Stimulated activated CD4-positive, alpha-beta T cell treated with anti-CD3 and anti-CD28 coated beads, TNF-alpha, amount 100 ng/mL, for 1 hour (primary cell): ENCODE measurements at places on chromosomes 13 and 19.
A peak's percentile ranks its signal among the peaks of the same experiment; 100 is the strongest.

DNA sequence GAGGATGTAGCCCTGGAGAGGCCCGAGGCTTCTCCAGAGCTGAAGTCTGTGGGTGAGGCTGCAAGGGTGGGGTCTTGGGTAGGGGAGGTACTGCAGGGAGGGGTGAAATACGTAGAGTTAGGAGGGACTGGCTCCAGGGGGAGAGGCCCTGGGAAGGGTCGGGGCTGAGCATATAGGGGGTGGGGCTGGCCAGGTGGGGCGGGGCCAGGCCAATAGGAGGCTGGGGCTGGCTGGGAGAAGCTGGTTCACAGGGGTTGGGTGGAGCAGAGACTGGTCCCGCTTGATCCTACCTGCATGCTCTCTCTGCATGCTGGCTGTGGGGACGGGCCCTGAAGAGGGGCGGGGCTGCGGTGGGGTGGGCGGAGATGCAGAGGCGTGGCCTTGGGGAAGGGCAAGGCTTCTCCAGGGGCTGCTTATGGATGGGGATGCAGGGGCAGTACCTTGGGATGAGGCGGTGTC, 51.9 kb downstream of the CELF5 start:
- peak; percentile 28 for DNase-seq

DNA sequence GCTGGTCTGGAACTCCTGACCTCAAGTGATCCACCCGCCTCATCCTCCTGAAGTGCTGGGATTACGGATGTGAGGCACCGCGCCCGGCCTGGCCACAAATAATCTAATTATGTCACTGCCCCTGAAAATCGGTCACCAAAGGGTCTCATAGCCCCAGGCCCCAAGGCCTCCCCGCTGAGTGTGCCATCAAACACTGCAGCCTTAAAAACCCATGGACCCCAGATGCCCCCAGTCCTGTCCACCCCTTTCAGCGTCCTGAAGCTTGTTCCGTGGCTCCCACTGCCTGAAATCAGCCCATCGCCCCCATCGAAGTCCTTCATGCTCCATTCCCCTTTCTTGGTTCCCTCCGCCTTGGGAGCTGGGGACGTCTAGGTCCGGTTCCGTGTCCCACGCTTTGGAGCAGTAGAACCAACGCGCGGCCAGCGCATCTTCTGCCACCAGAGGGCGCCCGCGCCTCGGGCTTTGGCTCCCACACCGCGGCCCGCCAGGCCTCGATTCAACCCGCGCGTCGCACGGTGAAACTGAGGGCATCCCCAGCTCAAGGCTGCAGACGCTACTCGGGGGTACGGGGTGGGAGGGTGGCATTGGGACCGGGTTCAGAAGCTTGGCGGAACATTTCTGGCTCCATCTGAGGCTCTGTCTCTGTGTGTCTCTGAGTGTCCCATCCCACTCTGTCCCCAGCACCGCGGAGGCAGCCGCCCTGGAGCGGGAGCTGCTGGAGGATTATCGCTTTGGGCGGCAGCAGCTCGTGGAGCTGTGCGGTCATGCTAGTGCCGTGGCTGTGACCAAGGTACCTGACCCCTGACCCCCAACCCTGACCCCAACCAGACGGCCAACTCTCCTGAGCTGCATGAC, 3.5 kb downstream of the YJEFN3 start:
- DNase-seq = peak; percentile 55

- DNase-seq = no peak
These were observed 16.2 kb downstream of the MYCBP2 start for GRCh38 chr13:77310579-77311279.

DNA sequence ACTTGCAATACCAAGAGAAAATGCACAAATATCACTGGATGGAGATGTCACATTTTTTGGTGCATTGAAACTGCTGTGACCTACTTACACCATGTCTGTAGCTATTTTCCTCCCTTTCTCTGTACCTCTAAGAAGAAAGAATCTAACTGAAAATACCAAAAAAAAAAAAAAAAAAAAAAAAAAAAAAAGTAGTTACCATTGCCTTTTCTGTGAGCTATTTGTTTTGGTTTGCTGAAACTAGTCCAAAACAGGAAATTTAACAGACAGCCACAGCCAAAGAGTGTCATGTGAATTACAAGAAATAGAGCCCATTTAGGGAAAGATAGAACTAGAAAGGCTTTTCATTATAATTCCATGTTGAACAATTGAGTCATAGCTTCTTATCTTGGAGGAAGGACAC, 37.3 kb downstream of the TNFSF13B start:
- no peak for DNase-seq
